ENCODE measurements at places on chromosomes 7 and 10.

DNA sequence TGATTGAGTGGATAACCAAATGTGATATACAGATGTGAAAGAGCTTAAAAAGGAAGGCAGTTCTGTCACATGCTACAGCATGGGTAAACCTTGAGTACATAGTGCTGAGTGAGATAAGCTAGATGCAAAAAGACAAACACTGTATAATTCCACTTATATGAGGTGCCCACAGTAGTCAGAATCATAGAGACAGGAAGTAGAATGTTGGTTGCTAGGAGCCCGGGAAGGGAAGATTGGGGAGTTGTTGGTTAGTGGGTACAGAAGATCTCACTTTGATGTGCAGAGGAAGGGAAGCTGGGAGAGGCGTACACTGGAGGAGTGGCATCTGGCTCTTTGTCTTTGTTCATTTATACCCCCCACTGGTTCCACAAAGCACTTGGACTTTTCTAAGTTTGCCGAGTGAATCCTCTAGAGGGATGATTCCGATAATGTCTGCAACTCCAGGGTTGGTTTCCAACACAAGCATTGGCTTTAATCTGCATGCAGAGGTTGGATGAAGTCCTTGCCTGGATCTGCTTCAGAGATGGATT is 39.5 kb downstream of the TSPAN14 start:
- peak; percentile 47 for DNase-seq

DNA sequence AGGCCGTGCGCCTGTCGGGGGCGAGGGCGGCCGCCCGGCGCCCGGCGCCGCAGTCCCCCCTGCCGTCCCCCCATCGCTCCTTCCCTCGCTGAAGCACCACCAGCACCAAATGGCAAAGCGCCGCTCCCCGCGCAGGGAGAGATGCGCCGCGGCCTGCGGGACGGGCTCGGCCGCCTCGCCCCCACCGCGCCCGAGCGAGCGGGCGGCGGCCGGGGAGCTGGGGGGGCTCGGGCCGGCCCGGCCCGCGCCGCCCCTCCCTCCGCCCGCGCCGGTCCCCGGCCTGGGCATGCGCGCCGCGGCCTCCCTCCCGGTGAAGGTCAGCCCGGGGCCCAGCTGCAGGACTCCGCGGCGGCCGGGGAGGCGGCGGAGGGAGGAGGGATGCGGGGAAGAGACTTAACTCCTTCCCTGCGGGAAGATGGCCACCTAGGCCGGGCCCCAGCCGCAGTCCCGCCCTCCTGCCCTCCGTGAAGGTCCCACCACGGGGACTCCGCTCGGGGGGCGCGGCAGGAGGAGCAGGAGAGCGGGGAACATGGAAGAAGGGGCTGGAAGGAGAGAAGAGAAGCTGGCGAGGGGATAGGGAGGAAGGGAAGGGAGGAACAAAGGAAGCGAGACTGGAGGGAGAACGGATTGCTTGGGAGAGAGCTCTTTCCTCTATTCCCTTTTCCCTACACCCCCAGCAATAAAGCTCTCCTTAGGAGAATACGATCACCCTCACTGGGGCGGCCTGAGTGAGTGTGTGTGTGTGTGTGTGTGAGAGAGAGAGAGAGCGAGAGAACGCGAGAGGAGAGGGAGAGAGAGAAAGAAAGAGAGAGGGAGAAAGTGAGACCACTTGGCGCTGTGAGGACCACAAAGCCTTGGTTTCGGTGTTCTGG is 3.4 kb upstream of the SMARCD3 start:
- DNase-seq = peak; percentile 40

GRCh38 chr7:106583100-106583499 is 77.9 kb downstream of the CCDC71L start:
- peak; percentile 95 for DNase-seq

DNA sequence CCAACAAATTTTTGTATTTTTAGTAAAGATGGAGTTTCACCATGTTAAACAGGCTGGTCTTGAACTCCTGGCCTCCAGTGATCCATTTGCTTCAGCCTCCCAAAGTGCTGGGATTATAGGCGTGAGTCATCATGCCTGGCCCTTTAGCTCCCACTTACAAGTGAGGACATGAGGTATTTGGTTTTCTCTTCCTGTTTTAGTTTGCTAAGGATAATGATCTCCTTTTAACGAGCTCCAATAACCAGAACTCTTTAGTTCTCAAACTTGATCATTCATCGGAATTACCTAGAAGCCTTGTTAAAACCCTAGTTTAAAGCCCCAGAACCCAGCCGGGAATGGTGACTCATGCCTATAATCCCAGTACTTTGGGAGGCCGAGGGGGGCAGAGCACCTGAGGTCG is 481.4 kb downstream of the TYW1 start:
- DNase-seq = no peak

GRCh38 chr10:75773813-75774782 is 342.7 kb downstream of the LRMDA start:
- DNase-seq = no peak

GRCh38 chr7:79241288-79242060 is 212.0 kb downstream of the MAGI2 start:
- peak; percentile 63 for DNase-seq

- DNase-seq = no peak
Measured at GRCh38 chr7:111357691-111358090, 204.6 kb downstream of the IMMP2L start.

DNA sequence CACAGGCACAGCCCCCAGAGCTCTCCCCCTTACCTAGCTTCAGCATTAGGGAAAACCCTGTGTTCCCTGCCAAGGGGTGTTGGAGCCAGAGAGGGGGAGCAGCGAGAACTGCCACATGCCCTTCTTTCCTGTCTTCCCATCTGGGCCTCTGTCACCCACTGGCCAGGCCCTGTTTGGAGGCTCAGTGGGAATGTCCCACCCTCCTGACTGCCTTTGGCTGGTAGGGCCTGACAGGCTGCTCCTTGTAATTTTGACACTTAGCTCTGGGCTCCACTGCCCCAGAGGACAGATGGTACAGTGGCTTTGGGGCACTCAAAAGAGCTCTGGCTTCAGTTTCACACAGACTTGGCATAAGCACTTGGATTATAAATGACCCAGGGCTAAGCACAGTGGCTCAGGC is 50.6 kb downstream of the GRID2IP start:
- no peak for DNase-seq

GRCh38 chr7:146722986-146723385 is 606.4 kb downstream of the CNTNAP2 start:
- DNase-seq = no peak

GRCh38 chr10:130498934-130499333 is 362.7 kb downstream of the GLRX3 start:
- DNase-seq = no peak

DNA sequence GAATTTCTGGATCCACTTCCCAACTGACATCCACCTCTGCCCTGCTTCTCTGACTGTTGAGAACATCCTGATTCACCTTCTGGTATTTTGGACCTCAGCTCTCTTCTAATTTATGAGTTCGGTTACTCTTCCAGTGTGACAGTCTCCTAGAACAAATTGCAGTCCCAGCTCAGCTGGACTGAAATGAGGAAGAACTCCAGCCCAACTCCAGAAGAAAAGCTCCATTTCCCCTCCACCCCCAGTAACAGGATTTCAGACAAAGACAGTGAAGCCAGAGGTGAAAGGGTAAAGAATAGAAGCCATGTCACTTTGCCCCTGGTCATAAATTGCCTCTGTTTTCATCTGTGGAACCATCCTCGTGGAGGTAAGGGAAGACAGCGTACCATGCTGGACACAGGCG is 26.2 kb upstream of the INHBA start:
- DNase-seq = no peak

- DNase-seq = no peak
Measured at GRCh38 chr10:125095776-125096175, 64.6 kb downstream of the CTBP2 start.

DNA sequence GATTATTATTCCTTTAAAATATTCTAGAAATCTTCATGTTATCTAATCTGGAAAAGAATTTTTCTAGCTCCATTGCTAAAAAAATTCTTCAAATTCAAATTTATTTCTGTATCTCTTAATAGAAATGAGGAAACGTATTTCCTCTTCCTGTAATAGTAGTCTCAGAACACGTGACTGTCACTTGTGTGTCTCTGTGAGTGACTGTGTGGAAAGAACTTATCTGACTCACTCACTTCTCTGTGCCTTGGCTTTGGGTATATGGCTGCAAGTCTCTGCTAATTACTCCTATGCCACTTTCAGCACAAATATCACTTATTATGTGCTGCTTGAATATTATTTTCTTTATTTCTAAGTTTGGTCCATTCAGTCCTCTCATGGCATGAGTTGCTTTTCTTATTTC is 132.7 kb downstream of the CNTNAP2 start:
- DNase-seq = no peak

GRCh38 chr10:49169776-49170175 is 18.4 kb downstream of the TMEM273 start:
- DNase-seq = no peak

- peak; percentile 59 for DNase-seq
Measured at GRCh38 chr7:34156336-34156735, 251.0 kb downstream of the BMPER start.

DNA sequence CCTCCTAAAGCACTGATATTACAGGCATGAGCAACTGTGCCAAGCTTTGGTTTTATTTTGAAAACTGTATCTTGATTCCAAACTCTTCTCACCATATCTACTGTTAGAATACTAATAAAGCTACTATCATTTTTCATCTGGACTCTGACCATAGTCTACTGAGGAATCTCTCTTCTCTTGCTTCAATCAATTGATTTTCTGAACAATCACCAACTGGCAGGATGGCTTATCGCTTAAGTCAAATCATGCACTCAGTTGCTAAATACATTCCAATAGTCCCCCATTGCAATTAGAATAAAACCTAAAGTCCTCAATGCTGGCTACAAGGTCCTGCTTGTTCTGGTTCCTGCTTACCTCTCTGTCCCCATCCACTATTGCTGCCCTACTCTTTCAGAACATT is 2.3 kb upstream of the APBB1IP start:
- no peak for DNase-seq

- no peak for DNase-seq
Measured at GRCh38 chr10:59885430-59886134, 20.8 kb downstream of the CCDC6 start.

DNA sequence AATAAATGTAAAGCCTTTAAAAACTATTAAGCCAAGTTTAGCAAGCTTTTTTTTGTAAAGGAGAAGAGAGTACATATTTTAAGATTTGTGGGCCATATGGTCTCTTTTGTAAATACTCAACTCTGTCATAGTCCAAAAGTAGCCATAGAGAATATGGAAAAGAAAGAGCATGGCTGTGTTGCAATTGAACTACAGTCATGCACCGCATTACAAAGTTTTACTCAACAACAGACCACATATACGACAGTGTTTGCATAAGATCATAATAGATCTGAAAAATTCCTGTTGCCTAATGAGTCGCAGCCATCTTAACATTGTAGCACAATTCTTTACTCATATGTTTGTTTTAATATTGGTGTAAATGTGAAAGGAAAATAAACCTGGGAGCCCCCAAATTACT is 440.8 kb downstream of the HTR7 start:
- DNase-seq = peak; percentile 80

DNA sequence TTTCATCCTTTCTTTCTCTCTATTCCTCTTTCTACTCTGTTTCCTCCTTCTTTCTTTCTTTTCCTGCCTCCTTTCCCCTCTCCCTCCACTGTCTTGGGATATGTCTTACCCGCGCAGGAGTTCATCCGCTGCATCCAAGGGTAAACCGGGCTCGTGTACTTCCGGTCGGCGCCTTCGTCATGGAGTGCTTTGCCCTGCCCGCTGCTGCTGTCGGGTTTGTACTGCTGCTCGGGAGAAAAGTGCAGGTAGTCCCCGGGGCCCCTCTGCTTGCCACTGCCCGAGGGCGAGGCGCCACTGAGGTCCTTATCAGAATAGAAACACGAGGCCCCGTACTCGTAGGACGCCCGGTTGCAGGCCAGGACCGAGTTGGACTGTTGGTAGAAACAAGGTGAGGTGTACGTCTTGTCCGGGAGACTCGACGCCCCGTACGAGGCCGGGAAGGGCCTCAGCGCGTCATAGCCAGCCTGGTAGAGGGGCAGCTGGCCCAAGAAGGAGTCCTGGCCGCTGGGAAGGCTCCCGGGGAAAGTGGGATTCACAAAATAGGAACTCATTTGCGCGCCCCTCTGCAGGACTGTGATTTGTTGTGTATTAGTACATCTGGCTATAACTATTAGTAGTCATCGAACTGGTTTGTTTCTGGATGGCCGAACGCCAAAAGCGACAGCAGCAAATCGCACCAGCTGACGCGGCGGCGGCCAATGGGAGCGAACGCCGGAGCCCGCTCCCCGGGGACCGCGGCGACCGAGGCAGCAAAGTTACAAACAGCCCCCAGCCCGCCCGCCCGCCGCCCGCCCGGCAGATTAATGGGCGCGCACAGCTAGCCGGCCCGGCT is at the start of gene HOXA6:
HOXA6 (minus strand) TSS at position 576 of the 832 bp plus-strand sequence; CDS start at position 551, 25 bp downstream.
- no peak for DNase-seq

All from fibroblast of skin of left quadriceps (primary cell).